NCI-H2029 treated with DMSO at 0.1 percent for 48 hours (cell line): ENCODE measurements at places on chromosomes 13 and 19.

GRCh38 chr19:30864391-30865215, 484.6 kb downstream of the TSHZ3 start:
- DNase-seq = no peak

- no peak for DNase-seq
Observed at GRCh38 chr13:87129602-87130300, 541.4 kb upstream of the SLITRK5 start.

DNA sequence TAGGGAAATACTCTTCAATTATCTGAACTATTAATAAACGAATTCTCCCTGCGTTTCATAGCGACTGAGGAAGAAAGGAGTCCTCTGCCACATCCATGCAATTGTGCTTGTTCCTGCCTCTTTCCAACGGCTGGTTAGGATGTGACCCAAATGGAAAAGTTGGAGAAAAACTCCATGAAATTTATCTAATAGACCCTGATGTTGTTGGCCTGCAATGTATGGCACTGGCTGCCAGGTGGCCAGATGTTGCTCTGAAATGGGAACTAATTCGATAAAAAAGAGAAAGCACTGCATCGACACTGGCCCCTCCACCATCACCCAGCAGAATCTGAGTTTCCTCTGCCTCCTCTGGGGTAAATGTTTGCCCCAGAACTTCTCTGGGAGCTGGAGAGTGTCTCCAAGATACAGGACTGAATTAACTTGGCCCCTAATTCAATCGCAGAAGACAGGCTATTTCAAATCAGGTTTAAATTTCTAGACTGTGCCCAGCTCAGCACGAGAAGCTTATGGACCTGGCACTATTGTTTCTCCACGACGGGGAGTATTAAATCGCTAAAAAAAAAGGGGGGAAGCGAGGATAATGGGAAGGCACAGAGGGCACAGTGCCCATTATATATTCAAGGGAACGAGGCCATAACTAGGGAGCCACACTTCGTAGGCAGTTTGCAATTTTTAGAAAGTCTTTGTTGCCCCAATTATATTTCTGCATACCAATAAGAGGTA, 103.9 kb downstream of the ZIC5 start:
- no peak for DNase-seq

DNA sequence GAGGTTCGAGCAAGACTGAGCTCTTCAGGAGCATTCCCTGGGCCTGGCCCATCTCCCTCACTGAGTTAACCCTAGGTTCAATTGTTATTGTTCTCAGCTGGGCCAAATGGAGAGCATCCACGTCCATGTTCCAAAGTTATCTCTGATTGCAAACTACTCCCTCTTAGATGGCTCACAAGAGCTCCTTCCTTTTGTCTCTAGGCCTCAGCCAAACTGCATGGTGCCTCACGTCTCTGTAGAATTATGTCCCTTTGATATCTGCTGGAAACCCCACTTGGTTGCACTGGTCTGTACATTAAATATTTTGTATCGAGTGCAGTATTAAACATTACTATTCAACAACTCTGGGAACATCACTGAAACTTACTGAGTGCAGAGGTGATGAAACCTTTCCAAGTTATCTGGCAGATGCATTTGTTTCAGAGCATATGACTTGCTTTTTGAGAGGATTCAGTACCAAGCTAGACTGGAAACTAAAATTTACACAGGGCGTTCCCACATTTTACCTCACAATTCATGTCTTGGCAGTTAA, 38.1 kb downstream of the DOCK9 start:
- no peak for DNase-seq

DNA sequence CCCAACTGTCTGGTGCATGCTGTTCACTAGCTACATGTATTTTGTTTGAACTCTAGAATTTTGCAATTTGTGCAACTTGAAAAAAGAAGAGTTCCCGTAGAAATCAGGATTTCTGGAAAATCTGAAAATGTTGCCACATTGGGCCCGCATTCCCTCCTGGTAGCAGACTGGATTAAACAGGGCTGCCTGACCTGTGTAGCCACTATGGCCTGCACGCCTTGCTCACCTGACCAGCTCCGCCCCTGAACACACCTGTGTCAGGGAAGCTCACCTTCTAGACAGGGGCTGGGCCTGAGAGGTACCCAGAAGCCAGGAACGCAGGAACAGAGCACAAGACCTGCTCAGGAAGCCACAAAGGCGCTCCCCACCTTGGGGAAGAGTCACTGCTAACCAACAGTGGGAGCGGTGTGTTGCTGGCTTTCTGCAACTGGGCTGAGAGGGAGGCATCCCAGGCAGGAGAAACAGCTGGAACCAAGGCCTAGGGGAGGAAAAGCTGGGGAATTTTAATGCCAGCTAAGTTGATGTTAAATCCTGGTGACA, 106.5 kb downstream of the UQCRFS1 start:
- no peak for DNase-seq
